SJCRH30 (cell line): ENCODE measurements at places on chromosomes 6 and 20. TPM values are rescaled to one million over a fixed set of nuclear protein-coding genes. Genes with fewer than 3 reads are reported as not detected.

GRCh38 chr20:42941629-42942028 is 248.1 kb downstream of the PTPRT start:
- no peak for DNase-seq

- DNase-seq: no peak
Measured at GRCh38 chr20:50516180-50516934, 6.2 kb downstream of the PTPN1 start.

Gene LY6G5B
- total RNA-seq: 3.2 and 7.0 TPM in 2 replicates

DNA sequence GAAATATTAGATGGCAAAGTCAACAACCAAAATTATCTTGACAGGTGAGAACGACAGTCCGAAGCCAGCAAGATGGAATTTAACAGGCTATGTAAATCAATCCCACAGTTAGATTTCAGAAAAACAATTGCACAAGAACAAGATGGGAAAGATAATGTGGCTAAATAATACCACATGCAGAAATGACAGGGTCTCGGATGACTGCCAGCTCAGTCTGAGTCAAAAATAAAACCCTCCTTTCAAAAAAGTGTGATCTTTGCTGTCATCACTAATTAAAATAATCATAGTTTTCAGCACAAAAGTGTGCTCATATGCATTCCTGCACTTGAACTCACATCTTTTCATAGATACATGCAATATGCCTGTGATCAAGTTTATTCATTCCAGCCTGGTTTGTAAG is 25.9 kb downstream of the FOXQ1 start:
- no peak for DNase-seq

GRCh38 chr6:53892707-53893106 is 97.9 kb downstream of the LRRC1 start:
- no peak for DNase-seq

Gene BCKDHB
- total RNA-seq: 24.2 and 26.8 TPM in 2 replicates

GRCh38 chr20:25023356-25023755 is 30.8 kb upstream of the APMAP start:
- DNase-seq: no peak

Gene PPP1R3D
- 4.4 and 4.7 TPM in 2 replicates for total RNA-seq

GRCh38 chr6:14026831-14027539 is 90.6 kb upstream of the CD83 start:
- peak; percentile 1 for DNase-seq

Gene SLC22A2
- 0.02 TPM in 1 of 2 replicates, not detected in the other for total RNA-seq

Gene HSPA1L
- total RNA-seq: 0.10 and 0.14 TPM in 2 replicates

DNA sequence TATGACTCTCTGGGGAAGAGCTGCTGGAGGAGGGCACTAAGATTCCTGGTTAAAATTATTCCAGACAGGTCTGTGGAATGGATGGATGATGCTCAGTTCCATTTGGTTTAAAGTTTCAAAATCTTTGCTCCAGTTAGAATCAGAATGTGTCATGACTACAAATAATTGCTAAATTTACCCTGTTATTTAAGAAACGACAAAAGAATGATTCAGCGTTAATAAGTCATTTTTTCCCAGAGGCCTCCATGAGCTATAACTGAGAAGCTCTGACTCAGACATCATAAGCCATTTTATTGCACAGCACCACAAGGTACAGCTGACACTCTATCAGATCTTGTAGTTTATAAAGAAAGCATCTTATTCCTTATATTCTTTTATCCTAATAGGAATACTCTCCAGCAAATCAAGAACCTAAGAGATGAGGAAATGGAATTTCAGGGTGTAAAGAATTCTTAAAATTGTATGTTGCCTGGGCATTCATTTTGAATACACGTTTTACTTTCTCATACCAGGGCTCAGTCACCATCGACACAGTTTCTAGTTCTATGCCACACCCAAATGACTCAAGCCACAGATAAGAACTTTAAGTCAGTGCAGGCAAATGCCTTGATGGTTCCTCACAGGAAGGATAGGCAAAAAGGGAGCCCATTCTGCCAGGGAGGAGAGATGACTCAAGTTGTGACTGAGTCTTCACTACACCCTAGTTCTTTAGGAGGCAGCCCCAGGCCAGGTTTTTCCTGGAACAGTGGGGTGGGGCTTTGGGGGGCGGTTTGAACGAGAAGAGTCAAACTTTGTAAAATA is 636.0 kb downstream of the MMUT start:
- no peak for DNase-seq

- DNase-seq: no peak
Measured at GRCh38 chr20:51022227-51022802, 592 bp downstream of the KCNG1 start.

- DNase-seq: no peak
Measured at GRCh38 chr20:10783707-10784553, 110.1 kb upstream of the JAG1 start.

Gene TDRD6
- total RNA-seq: 0.10 TPM in 1 of 2 replicates, not detected in the other

Gene SERPINB6
- total RNA-seq: 60.4 and 62.5 TPM in 2 replicates

Gene CYP21A2
- total RNA-seq: 0.08 TPM in 1 of 2 replicates, not detected in the other

GRCh38 chr6:88749849-88750248 is 213.6 kb downstream of the RNGTT start:
- DNase-seq: no peak

GRCh38 chr6:123841067-123841896 is 37.6 kb downstream of the NKAIN2 start:
- no peak for DNase-seq

- DNase-seq: no peak
Measured at GRCh38 chr6:31450751-31451150, 47.2 kb upstream of the MICB start.

Gene HLA-DRA
- total RNA-seq: not detected in 2 replicates

GRCh38 chr20:46807998-46808397 is 86.6 kb upstream of the EYA2 start:
- DNase-seq: no peak

Gene PNPLA1
- total RNA-seq: not detected in 2 replicates

Gene MAS1
- total RNA-seq: 0.04 TPM in 1 of 2 replicates, not detected in the other

- no peak for DNase-seq
Measured at GRCh38 chr6:57275384-57275783, 42.0 kb upstream of the PRIM2 start.

Gene SYNJ2
- 32.5 and 33.4 TPM in 2 replicates for total RNA-seq

Gene GRIK2
- 0.22 and 0.35 TPM in 2 replicates for total RNA-seq

Gene DEFB124
- total RNA-seq: not detected in 2 replicates

Gene CENPB
- 34.6 and 36.7 TPM in 2 replicates for total RNA-seq

Gene PROCR
- 9.0 and 9.6 TPM in 2 replicates for total RNA-seq

Gene CEP162
- 7.9 and 8.3 TPM in 2 replicates for total RNA-seq

DNA sequence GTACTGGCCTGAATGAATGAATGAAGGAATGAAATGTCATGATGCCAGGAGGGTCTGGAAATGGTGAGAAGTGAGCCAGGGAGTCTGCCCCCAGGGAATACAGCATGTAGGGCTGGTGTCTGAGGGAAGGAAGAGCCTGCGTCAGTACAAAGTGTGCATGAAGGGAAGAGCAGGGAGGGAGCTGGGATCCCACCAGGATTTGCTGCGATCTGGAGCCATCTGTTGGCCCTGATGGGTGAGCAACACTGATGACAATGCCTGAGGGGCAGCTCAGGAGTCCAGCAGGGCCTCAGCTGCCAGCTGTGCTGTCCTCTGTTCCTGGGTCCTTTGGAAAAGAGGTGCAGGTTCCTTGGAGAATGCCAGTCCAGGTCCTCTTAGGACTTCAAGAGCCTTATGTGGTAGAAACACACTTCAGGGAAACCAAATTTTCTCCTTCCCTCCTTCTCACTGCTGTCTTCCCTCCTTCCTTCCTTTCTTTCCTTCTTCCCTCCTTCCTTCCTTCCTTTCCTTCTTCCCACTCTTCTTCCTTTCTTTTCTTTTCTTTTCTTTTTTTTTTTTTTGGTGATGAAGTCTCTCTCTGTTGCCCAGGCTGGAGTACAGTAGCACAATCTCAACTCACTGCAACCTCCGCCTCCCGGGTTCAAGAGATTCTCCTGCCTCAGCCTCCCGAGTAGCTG is 11.5 kb downstream of the BPI start:
- peak; percentile 71 for DNase-seq

DNA sequence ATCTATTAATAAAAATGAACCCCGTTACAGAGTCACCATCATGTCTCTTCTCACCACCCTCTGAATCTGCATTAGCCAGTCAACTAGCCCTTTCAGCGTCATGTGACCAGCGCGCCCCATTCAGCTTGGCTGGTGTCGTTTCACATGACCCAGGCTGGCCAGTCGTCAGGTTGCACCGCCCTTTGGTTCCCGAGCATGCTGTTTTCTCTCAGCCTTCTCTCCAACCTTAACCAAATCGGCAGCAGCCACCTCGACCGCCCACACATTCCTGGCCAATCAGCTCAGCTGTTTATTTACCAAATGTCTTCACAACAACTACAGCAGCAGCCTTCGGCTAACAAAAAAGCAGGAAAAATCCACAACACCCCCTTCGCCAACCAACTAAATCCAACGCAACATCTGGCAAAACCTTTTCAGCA is 5.6 kb downstream of the SRSF3 start:
- no peak for DNase-seq

DNA sequence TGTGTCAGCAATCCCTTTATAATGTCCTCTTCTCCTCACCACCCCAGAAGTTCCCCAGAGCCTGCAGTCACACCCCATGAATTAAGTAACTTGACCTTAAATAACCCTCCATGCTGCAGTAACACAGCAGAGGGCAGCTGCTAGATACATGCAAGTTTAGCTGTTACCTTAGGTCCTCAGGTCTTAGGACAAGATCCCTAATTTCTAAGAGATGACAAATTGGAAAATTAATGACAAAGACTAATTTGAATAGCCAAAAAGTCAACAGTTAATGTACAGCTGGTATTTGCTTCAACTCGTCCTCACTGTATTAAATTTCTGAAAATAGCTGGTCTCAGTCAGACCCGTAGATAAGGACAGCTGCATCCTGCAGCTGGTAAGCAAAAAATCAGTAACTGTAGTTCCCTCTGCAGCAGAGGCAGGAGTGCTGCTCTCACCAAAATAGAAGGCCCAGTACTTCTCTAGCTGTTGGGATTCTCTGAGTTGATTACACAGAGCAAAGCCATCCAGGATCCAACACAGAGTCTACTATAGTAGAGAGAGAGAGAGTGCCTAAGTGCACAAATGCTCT is 62.4 kb downstream of the TNFRSF21 start:
- peak; percentile 88 for DNase-seq

DNA sequence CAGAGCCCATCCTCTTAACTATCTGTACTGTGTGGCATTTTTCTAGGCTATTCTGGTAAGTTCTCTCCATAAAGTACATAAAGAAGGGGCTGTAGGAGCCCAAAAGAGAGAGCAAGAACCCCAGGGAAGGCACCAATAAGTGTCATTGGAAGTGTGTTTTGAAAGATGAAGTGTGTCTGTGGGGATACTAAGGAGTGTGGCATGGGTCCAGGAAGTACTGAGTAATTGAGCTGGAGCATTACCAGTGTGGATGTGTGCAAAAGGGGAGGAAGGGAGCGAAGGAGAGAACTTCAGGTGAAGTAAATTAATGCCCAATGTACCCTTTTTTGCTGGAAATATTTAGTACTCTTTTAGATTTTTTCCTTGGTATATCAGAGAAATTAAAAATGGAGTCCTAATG is 63.9 kb downstream of the KCNS1 start:
- no peak for DNase-seq

DNA sequence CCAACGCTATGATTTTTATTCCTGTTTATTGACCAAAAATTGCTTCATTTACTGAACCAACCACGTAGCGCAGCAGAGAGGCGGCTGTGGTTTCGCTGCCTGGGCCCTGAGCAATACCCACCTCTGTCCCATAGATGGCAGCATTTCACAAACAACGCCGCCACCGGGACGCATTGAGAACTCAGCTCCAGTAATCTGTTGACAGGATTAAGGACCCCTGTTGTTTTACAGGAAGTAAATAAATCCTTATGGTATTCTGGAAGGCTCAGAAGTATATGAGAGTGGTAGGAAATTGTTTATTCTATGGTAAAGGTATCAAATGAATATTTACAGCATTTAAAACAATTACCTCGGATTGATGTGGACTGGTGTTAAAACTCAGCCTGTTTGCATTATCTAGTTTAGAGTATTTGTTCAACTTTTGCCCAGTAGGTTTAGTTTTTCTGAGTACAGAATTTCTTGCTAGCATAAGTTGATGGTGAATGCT is 547.9 kb upstream of the SLC35B3 start:
- DNase-seq: peak; percentile 43

Gene ABHD16B
- total RNA-seq: not detected in 2 replicates

Gene MYLK4
- 2.3 and 3.0 TPM in 2 replicates for total RNA-seq

GRCh38 chr6:34374508-34374907 is 18.0 kb downstream of the NUDT3 start:
- DNase-seq: no peak

Gene PBOV1
- not detected in 2 replicates for total RNA-seq

DNA sequence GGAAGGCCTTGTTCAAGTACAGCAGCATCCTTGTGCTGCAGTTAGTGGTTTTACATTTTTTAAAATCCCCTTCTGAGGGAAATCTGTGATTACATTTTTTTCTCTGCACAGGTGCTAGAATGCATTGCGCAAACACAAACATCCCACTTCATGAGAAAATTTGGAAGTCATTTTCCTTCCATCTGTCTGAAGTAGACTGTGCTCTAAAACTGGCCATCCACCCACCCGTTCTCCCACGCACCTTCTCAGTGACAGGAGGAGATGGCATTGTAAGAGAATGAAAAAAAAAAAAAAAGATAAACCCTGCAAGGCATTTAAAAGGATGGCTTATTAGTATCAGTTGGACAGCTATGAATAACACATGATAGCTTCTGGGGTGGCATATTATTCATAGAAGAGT is 65.0 kb downstream of the SOBP start:
- no peak for DNase-seq

Gene TPBG
- 47.2 and 49.9 TPM in 2 replicates for total RNA-seq

- DNase-seq: no peak
Measured at GRCh38 chr6:75223428-75223827, 17.6 kb upstream of the COL12A1 start.

Gene CAP2
- 15.1 and 16.6 TPM in 2 replicates for total RNA-seq

DNA sequence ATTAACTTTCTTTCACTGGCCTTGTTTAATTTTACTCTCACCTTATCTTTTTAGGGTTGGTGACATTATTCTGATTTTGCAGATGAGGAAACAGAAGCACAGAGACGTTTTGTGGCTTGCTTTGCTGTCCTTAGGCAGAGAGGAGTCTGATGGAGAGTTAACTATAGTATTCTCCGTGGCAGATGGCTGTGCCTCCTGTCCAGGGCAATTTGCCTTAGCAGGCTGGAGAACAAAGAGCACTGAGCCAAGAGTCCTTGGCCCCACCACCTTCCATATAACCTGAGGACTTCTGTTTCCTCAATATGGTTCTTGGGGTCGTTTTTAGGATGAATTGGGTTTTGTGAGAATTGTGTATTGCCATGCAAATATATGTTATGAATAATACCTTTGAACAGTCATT is 71.4 kb upstream of the BACH2 start:
- DNase-seq: no peak

Gene BPIFA3
- total RNA-seq: not detected in 2 replicates

- no peak for DNase-seq
Measured at GRCh38 chr20:6184086-6184485, 61.3 kb upstream of the FERMT1 start.

DNA sequence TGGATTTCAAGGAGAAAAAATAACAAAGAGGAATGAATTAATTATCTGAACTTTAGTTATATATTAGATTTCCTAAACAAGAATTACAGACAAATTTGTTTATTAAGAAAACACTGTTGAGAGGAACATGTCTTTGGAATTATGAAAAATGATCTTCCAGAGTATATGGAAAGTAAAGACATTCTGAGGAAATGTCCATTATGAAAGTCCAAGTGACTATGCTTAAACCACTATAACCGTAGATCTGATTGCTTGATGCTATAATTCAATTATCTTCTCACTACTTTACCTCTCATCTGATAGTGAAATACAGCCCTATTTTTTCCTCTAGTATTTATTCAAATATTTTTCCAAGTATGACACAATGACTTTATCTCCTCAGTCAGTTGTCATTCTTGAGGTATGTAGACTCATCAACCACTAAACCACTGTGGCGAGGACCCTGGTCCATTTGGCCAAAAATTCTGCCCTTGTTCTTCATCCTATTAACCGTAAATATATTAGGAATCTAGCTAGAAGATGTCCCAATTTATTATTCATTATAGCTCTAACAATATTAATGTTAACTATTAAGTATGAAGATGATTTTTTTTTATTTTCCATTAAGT is 37.3 kb upstream of the AHI1 start:
- DNase-seq: no peak
